RWPE1 (cell line): ENCODE measurements at places on chromosomes 5 and 9.

- no peak for DNase-seq
Observed at GRCh38 chr5:109682383-109682782, 7.3 kb upstream of the MAN2A1 start.

DNA sequence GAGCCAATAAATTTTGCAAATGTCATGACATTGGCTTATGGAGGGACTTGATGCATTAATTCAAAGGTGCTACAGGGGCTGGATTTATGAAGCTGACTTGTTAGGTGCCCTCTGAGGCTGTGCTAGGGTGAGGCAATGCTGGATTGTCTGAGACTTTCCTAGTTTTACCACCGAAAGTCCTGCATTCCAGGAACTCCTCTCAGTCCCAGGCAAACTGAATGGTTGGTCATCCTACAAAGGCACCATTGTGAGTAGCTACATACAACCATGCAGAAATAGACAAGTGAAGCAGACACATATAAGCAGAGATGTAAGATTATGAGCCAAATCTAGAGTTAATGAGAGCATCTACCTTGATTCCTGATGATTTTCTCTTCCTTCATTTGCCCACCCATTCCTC lies 95.3 kb downstream of the LIX1 start:
- no peak for DNase-seq

- DNase-seq = no peak
Observed at GRCh38 chr5:74310997-74311930, 329.3 kb downstream of the ENC1 start.

DNA sequence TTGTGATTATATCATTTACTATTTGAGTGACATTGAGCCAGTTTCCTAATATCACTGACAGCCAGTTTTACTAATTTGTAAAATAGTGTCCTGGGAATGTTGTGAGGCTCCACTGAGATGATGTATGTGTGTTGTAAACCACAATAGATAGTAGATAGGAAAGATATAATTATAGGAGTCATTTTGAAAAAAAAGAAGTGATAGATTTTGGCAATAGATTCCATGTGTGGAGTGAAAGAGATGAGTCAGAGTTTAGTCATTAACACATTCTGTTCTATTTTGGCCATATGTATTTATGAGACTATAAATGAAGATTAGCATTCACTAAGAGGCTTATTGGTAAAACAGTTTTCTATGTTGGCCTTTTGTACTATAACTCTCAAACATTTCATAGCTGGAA lies 388.2 kb downstream of the FAM170A start:
- peak; percentile 53 for DNase-seq
